ENCODE measurements at places on chromosomes 1 and 21.

DNA sequence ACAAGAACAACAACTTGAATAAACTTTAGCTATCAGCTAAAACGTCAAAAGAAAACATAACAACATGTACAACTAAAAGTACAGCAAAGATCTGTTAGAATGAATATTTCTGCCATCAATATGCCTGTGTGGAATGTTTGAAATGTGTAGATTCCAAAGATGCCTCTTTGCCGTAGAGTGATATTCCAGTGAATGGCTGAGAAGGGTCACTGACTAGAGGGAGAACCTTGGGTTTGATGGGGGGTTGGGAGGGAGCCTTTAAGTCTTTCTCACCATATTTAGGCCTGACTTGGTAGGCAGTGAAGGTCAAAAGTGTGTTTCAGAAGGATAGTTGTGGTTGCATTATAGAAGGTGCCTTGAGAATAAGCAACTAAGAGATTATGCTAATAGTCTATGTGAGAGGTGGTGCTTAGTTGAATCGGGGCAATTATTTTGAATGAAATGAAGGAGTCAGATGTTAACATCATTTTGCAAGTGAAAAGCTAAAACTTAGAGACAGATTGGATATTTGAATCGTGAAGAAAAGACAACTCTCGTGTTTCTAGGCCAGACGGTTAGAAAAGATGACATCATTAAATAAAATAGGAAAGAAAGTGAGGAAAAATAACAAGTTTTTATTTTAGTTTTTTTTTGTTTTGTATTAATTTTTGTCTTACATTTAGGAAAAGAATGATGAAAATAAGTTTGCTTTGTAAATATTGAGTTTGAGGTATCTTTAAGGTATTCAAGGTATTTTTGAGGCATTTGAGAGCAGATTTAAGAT, 53.8 kb downstream of the PLA2G4A start:
- no peak for DNase-seq

GRCh38 chr1:28229996-28230395, 2.8 kb downstream of the DNAJC8 start:
- no peak for DNase-seq

DNA sequence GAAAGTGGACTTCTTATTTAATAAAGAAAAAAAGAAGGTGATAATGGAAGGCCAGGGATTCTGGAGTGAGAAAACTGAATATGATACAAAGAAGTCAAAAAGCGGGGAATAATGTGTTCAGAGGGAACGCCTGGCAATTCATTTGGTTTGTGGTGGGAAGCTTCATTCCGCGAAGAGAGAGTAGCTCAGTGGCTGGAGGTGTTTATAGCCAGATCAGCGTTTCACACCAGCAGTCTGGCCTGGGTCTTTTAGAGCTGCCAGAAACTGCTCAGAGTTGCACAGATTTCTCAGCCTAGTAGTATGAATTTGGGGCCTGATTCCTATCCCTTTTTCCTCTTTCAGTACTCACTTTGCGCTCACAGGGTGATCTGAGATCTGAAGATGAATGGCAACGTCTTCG, 67.8 kb upstream of the IPO9 start:
- DNase-seq: no peak

DNA sequence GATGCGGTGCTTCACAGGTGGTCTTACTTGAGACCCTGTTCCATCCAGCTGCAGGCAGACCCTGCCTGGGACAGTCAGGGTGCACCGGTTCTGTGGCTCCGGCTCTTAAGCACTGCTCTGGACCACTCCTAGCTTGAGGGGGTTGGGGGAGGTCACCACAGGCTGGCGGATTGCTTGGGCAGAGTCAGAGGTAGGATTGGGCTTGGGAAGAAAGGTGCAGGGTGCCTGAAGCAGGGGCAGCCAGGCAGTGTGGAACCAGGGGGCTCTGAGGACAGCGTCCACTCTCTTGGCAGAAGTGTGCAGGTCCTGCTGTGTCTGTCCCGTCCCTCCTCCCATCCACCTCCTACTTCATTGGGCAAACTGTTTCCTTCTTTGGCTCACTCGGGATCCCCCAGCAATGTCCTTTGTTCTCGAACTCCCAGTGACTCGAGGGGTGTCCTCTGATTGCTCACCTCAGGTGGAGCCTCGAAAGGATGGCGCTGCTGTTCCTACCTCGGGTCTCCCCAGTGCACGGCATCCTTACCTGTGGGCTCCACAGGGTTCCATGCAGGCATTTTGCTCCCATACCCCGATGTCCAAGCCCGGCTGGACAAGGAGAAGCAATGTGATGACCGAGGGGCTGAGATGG, 1.7 kb downstream of the PDXK start:
- no peak for DNase-seq

- no peak for DNase-seq
Measured at GRCh38 chr1:204477036-204477740, 17.4 kb downstream of the PIK3C2B start.

GRCh38 chr1:227778401-227778947, 37.0 kb upstream of the PRSS38 start:
- DNase-seq: no peak

- no peak for DNase-seq
Measured at GRCh38 chr1:21537511-21537931, 28.3 kb downstream of the ALPL start.

DNA sequence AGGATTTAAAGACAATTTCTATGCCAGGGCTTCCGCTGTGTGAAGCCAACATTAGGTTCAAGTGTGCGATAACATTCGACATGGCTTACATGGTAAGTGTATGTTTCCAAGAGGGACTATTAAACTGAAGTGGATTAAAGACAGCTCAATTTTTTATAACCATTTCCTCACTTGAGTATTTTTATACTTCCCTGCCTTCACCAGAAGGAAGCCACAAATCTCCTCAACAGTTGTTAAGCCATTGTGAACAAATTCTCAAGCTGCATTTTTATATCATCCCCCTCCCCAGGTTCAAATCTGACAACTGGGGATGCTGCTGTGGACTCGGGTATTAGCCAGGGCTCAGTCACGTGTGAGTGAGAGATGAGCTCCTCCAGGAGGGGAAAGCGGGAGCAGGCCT, 116.3 kb downstream of the RHOU start:
- DNase-seq: no peak

DNA sequence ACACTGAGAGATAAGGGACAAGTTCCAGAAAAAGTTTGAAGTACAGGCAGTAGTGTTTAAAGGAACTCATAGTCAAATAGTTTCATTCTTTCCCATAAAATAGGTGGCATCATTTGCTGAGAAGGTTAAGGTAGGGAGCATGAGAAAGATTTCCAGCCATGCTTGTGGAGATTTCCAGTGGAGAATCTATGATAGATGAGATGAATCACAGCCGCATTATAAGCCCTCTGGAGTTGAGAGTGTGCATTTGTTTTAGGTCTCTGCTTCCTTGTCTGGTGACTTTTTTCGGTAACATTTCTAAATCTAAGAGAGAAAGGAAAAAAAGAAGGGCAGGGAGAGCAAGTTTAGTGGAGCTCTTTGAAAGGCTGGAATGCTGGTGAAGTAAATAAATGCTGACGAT, 108.7 kb downstream of the DISP1 start:
- no peak for DNase-seq

GRCh38 chr1:156662005-156662799, 15.0 kb downstream of the NES start:
- no peak for DNase-seq

- no peak for DNase-seq
Measured at GRCh38 chr1:244651956-244652622, 837 bp upstream of the DESI2 start.

DNA sequence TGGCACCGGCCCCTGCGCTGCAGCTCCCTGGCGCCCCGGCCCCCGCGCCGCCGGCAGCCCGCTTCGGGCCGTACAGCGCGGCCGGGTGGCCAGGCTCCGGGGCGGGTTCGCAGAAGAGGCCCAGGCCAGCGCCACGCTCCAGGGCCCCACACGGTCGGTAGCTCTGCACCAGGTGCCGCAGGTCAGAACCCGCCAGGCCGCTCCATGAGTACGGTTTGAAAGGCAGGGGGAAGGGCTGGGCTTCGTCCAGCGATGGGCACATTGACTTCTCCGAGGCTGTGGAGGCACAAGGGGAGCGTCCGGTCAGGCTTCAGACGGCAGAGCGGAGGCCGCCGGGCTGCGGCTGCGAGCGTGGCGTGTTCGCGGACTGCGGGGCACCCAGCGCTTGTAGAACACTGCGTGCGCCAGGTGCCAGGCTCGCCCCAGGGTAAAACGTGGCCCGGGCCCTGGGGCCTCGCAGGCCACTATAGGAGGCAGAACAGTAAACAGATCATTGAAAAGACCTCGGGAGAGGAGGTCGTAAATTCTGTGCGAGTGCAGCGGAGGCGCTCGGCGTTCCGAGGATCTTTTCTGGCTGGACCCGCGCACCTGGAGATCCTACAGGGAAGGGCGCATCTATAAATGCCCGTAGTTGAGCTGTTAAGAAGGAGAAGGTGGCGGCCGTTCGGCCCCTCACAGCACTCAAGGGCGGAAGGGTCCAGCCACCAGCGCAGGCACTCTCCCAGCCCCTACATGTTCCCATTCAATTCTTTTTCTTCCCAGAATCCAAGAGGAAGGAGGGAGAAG, 5.7 kb downstream of the GFI1 start:
- no peak for DNase-seq

DNA sequence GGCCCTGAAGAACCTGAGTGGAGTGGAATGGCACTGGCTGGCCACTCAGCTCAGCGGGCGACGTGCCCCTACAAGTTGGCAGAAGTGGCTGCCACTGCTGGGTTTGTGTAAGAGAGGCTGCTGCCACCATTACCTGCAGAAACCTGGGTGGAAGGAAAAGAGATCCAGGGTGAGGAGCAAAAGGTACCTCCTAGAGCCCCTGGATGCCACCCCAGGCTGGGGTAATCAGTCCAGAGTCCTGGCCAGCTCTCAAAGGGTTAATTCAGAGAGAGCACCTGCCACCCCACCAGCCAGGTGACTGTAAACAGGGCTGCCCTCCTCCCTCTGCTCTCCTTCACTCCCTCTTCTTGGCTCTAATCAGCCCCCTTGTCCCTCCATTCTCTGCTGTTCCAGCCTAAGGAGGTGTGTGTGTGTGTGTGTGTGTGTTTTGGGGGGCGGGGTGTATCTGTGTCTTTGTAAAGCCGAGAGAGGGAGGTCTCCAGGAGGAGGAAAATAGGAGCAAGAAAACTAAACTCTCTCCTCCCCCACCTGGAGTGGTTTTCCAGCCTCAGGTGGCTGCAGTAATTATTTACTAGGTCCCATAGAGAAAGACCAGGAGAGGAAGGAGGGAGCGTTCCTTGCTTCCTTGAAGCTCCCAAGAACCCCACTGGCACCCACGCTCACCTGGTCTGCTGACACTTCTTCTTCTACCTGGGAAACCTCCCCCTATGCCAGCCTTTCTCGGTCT, 12.6 kb downstream of the TRIM46 start:
- DNase-seq: no peak

- DNase-seq: no peak
Measured at GRCh38 chr1:119790451-119791198, 20.6 kb downstream of the REG4 start.

- no peak for DNase-seq
Measured at GRCh38 chr1:26799479-26800142, 11.9 kb downstream of the PIGV start.

GRCh38 chr1:8274352-8274751, 43.6 kb upstream of the SLC45A1 start:
- DNase-seq: no peak

DNA sequence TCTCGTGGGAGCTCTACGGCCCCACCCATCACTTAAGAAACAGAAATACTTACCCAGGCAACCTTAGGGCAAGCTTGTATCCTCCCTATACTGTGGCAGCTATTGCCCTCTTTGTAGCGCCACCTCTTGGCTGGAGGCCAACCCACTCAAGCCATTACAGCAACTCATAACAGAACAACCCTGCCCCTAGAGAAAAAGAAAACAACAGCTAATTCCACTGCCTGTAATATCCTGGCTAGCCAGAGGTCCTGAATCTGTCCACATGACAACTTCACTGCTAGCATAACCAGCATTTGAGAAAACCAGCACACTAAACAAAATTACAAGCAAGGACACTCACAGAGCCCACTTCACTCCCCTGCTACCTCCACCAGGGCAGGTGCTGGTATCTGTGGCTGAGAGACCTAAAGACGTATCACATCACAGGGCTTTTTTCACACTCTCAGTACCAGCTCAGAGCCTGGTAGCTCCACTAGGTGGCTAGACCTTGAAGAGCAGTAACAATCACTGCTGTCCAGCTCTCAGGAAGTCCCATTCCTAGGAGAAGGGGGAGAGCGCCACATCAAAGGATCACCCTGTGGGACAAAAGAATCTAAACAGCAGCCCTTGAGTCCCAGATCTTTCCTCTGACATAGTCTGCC, 14.5 kb upstream of the MX1 start:
- DNase-seq: no peak

GRCh38 chr1:106780806-106781569, 275.5 kb upstream of the PRMT6 start:
- DNase-seq: no peak

- no peak for DNase-seq
Measured at GRCh38 chr1:212457740-212458338, 25.1 kb downstream of the NENF start.

GRCh38 chr1:119632103-119632490, 16.0 kb downstream of the ZNF697 start:
- no peak for DNase-seq

GRCh38 chr1:160046494-160047110, 14.8 kb upstream of the PIGM start:
- DNase-seq: peak; percentile 22

- DNase-seq: no peak
Measured at GRCh38 chr1:110502402-110503151, 16.4 kb downstream of the KCNA10 start.

DNA sequence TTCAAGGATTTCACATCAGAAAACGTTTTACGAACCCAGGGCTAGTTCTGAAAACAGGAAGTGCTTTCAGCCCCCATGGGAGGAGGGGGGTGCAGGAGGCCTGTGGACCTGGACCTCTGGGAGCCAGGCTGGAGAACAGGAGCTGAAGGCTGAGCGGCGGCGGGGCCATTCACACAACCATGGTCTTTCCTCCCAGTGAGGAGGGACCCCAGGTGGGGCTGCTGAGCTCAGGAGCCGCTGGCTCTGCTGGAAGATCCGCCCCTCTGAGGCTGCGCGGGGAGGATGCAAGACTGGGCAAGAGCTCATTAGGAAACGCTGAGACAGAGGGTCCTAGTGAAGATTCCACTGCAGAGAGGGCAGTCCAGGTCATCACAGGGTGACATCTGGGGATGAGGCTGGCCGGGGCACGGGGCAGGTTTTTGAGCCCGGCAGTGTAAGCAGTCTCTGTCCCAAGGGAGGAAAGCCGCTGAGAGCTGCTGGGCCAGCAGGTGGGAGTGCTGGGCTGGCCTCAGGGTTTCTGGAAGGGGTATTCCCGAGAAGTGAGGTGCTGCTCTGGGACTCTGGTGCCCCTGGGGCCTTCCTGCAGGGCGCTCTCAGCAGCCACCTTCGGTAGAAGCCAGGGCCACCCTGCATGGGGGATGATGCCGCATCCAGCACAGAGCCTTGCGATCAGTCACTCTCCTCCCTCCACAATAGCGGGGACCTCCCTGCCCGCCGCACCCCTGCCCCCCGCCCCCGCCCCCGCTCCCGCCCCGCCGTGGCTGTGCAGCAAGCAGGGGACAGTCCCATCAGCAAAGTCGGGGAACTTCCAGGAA, 7.5 kb downstream of the MX2 start:
- DNase-seq: no peak

DNA sequence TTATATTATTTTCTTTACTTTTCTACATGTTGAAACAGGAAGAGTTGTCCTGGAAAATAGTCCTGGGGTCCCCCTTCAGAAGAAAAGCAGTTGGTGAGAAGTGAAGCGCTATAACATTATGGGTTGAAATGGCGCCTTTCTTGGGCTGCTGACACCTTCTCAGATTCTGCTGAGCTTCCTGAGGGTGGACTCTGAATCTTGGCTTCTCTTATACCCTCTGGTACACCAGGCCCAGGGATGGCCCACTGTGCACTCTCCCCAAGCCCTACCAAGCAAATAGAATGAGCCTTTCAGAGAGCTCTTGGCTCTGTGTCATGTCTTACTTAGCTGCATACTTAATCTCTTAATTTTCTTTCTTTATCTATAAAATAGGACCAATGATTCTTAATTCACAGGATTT, 42.3 kb downstream of the CD247 start:
- no peak for DNase-seq
